ENCODE measurements at places on chromosomes 6 and 20.

DNA sequence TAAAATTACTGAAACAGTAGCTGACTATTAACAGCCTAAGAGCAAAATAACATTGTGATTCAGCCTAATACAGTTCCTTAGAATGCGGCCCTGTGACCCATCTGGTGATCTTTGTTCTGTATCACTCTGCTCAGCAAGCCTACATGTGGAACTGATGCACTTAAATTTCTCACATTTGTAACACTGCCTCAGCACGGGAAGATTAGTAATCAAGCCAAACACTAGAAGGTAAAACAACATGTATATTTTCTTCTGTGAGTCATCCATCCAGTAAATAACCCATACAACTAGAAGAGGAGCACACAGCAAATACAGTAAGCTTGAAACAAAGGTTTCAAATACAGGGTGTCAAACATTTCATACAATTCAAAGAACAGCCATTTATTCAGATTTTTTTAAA lies 189.7 kb upstream of the NOX3 start:
- DNase-seq: no peak

GRCh38 chr20:324177-325044 lies 941 bp upstream of the SOX12 start:
- no peak for DNase-seq

GRCh38 chr6:140744659-140745320 lies 1370.3 kb upstream of the CITED2 start:
- DNase-seq: peak; percentile 13

- DNase-seq: no peak
Observed at GRCh38 chr20:10596710-10597121, 77.1 kb downstream of the JAG1 start.

- no peak for DNase-seq
Observed at GRCh38 chr6:137740967-137741761, 125.9 kb upstream of the TNFAIP3 start.

DNA sequence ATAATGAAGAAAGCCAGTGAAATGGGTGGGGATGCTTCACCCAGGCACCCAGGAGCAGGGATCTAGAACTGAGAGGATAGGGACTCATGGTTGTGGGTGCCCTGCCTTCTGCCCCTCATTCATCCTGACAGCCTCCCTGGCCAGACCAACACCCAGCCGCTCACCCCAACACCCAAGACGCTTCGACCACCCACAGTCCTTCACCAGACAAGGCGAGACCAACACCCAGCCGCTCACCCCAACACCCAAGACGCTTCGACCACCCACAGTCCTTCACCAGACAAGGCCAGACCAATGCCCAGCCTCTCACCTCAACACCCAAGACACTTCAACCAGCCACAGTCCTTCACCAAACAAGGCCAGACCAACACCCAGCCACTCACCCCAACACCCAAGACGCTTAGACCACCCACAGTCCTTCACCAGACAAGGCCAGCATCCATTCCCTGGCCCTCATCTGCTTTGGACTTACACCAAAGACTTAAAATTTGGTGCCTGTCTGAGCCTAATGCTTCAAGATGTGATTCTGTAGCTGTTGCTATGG lies 131.5 kb downstream of the ANKRD60 start:
- DNase-seq: no peak

DNA sequence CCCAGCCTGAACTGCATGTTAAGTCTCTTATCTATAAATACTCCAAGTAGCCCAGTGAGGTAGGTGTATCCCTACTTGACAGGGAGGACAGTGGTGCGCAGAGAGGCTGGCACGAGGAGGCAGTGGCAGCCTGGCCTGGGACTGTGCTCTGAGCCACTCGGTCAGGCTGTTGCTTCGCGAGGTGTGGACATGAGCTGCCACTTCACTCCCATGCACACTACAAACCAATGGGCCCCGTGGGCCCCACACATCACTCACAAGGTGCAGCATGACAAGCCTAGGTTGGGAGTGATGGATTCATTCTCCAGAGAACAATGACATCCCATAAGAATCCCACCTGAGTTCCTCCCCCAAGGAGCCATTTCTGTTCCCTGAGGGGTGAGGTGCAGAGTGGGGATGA lies 54.9 kb downstream of the TMEM242 start:
- no peak for DNase-seq

- peak; percentile 100 for DNase-seq
Observed at GRCh38 chr20:50221501-50222308, 31.1 kb downstream of the CEBPB start.

- peak; percentile 93 for DNase-seq
Observed at GRCh38 chr6:155314773-155315515, 660 bp upstream of the TFB1M start.

DNA sequence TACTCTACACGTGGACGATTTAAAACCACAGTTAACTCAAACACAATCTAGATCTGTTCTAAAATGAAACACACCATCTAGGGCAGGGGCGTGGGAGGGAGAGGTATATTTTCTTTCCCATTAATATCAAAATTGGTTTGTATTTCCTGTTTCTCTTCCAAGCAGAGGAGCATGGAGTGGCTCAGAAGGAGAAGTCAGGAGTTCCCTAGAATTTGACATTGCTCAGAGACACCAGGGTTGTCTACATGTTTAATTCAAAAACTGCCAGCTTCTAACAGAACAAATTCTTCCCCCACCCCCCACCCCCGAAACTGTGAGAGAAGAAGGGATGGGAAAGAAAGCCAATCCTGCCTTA lies 2.3 kb downstream of the PREX1 start:
- no peak for DNase-seq

- DNase-seq: no peak
Observed at GRCh38 chr6:41996997-41997396, 53.3 kb upstream of the TAF8 start.

DNA sequence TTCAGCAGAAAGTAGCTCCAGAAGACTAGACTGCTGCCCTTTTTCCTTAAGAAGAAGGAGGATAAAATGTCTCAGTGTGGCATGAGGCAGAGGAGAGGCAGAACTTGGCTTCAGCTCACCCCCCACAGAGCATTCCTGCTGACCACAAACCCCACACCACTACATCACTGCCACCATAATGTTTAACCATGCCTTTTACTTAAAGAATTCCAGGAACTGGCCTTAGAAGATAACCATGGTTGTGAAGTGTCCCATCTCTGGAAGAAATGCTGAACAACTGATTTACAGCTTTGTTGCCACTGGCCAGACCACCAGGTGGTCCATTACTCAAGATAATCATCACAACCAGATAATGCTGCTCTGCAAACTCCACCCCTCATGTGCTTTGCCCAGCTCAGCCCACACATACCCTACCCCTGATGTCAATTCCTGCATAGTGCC lies 154.1 kb downstream of the CD24 start:
- no peak for DNase-seq

DNA sequence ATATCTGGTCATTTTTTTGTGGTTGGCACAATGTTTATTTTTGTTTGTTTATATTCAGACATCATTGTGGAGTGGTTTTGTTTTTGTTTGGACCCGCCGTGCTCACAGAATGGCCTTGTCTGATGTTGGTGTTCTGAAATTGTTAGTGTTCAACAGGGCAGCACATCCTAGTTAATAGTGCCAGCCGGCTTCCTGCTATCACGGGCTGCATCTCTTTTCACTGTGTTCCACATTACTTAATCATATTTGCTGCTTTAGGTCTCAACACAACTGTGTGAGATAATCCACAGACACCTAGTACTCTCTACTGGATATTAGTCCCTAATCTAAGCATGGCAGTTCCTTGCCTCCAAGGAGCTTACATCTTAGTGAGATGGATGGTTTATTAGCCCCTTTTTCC lies 2.8 kb upstream of the EIF2S2 start:
- no peak for DNase-seq

DNA sequence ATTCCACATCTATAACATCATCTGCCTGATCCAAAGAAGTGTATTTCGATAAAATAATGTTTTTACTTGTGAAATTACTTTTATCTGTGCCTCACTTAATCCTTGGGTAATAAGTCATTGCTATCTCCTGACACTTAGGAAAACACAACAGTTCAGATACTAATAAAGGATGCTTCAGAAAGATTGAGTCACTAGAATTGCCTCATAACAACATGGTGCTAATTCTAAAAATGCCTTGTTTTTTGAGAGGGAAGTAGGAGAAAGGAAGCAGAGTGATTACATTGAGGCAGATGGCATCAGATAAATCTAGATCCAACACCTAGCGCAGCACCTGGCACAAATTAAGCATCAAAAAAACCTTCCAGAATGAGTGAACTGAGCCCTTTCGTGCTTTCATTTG lies 69.0 kb downstream of the NCOA7 start:
- DNase-seq: no peak

GRCh38 chr6:122947355-122947754 lies 48.7 kb upstream of the CLVS2 start:
- DNase-seq: peak; percentile 2

DNA sequence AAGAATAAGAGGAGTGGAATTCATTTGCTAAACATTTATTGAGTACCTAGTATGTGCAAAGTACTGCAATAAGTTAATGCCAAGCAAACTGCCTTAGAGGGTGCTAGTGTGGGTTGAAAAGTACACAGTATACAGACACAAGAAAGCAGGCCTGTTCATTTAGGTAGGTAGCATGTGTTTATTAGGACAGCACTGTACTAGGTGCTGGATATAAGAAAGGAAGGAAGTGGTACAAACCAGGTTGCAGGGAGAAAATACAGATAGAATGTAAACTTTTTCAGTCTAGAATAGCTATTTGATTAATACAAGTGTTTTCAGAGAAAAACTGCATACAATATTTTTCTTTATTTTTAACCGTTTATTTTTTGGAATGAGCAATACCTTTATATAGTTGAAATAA lies 68.1 kb downstream of the PHF20 start:
- no peak for DNase-seq

DNA sequence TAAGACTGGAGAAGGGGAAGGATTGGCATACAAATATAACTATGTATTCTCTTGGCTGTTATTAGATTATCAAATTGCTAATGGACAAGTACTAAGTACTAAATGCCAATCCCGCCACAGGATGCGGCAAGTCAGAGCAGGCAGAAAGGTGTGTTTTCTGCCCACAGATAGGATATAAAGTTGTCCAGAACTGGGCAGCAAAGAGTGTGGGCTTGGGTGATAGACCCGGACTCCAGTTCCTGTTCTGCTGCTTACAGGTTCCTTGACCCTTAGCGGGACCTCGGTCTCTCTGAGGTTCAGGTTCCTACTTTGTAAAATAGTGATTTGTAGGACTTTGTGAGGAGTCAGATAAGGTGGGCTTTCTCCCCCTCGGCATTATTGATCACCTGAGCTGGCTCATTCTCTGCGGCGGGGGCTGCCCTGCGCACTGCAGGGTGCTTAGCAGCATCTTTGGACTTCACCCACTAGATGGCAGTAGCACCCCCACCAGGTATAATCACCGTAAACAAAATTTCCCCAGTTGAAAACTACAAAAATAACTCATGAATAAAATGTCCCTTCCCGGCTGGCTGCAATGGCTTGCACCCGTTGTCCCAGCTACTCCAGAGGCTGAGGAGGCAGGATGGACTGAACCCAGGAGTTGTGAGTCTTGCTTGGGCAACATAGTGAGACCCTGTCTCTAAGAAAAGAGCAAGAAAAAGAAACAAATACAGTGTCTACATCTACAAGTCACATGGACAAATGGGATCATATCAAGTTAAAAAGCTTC lies 193.1 kb downstream of the DOK5 start:
- peak; percentile 68 for DNase-seq

- DNase-seq: no peak
Observed at GRCh38 chr20:59671661-59672471, 67.5 kb downstream of the PHACTR3 start.

- no peak for DNase-seq
Observed at GRCh38 chr6:150299873-150300485, 68.8 kb upstream of the IYD start.

DNA sequence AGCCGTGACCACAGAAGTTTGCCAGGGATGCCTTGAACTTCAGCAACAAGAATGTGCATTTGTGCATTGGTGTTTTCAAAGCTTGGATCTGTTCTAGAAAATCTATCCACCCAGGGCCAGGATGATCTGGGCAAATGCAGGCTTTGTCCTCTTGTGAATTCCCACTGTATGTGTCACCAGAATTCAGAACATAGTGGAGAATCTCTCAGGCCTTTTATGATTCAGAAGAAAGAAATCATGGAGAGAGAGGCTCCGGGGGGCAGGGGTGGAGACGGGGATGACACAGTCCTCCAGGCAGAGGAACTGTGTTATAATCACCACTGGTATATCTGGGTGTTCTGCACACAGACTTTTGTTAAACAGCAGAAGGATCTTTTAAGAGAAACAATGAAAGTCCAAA lies 304.1 kb downstream of the CDH4 start:
- peak; percentile 96 for DNase-seq

DNA sequence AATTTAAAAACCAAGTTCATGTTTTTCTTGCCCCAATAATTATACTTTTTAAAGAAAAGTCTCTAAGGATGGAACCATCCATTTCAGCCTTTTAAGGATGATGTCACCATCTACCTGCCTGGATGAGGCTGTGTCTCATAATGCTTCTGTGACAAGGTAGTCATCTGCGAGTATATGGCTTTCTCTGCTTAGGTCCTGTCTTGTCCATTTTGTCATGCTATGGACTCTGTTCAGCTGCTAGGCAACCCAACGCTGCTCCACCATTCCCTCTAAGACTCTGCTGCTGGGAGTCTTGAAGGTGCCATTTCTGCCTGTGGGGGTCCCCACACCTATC lies 459.8 kb upstream of the RUNX2 start:
- DNase-seq: no peak

- DNase-seq: peak; percentile 10
Observed at GRCh38 chr6:159106627-159107241, 61.9 kb upstream of the TAGAP start.

DNA sequence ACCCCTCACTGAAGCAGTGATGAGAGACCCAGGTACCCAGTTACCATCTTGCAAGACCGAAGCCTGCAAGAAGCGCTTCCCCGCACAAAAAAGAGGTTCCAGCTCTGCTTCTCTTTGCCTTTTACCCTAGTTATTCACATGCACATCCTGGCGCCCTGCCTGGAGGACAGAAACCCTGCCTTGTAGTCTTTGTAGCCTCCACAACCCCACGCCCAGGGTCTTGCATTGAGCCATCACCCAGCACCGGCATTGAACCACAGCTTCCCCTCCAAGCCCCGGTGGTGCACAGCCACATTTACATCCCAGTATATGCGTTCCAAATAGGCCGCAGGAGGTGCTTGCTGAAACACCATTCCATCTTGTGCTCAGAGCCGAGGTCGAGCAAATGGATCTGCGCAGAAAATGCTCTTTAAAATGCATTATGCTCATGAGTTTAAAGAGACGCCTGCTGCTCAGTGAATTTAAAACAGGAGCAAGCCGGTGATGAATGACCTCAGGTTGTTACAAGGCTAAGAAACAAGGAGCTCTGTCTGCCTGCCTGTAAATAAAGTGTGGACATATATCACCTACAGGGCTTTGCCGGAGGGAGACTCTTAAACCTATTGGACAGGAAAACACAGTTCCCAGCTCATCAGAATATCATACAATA lies 61.7 kb downstream of the GNAS-AS1 start:
- no peak for DNase-seq

Measured in HS-5 (cell line).